ENCODE measurements at places on chromosomes 6 and 20. TPM values are rescaled to one million over a fixed set of nuclear protein-coding genes. Genes with fewer than 3 reads are reported as not detected.

- no peak for DNase-seq
Measured at GRCh38 chr6:82467338-82467737, 103.7 kb downstream of the TPBG start.

GRCh38 chr6:36430351-36430750 lies 12.3 kb downstream of the PXT1 start:
- DNase-seq = no peak

The MEP1A gene
- polyA plus RNA-seq = 0.05 TPM

The RIMS4 gene
- polyA plus RNA-seq = not detected

The CALHM4 gene
- not detected for polyA plus RNA-seq

The RBPJL gene
- not detected for polyA plus RNA-seq

The MTFR2 gene
- polyA plus RNA-seq = 0.79 TPM

GRCh38 chr6:102300350-102300749 lies 906.8 kb downstream of the GRIK2 start:
- DNase-seq = no peak

DNA sequence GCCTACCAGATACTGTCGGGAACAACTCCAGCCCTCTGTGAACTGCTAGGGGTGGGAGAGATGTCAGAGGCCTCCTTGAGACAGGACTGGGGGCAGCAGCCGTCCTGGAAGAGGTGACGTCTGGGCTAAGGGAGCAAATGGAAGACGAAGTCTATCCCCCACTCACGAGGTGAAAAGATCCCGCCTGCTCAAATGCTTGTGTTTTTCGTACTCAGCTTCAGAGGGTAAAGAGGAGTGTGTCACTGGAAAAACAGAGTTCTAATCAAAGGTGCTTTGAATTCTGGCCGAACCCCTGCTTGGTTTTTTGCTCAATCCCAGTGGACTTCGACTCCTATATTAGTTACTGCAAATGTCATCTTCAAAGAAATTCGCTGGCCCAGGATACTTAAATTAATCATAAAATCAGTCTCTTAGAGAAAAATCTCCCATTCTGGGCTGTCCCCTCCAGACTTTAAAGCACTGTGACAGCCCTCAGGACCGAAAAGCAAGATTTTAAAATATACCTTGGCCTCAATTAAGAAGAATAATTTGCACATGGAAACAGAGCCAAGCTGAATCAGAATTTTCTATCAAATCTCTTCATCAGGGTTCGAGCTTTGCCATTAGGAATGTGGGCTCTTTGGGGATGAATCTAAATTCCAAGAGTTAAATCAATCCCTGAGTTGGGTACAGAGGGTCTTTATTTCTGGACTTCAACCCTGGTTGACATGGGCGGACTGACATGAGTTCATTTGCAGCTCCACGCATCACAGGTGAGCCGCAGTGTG lies 61.8 kb upstream of the AFDN start:
- DNase-seq = no peak

The CDH4 gene
- not detected for polyA plus RNA-seq

The TAGAP gene
- 299 TPM for polyA plus RNA-seq

DNA sequence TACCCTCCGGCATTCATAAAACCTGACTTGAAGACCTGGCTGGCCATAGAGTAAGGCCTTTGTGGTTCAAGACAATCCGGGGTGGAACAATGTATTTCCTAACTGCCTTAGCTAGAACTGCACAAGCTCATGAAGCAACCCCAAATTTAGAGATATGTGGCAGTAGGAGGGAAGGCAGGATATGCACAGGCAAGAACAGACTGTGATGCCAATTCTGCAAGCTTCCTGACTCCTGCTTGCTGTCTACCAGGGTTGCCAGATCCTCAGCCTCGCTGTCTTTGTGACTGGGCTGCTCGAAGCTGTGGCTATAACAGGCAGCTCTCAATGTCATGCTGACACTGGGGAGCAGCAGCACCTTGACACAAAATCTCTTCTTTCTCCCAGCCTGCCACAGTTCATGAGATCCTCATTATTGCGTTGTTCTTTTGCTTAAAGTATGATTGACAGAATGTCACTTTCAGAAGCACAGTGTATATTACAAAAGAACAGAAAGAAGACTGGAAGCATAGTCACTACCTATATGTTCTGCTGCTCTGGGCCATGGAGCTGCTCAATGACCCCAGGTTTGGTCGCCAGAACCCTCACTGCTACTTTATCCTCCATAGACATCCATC lies 18.3 kb upstream of the SHLD1 start:
- no peak for DNase-seq

The THBS2 gene
- not detected for polyA plus RNA-seq

GRCh38 chr6:167849846-167850459 lies 23.2 kb downstream of the AFDN start:
- DNase-seq = no peak

The FNDC11 gene
- polyA plus RNA-seq = not detected

- no peak for DNase-seq
Measured at GRCh38 chr20:24497851-24498250, 28.4 kb downstream of the SYNDIG1 start.

DNA sequence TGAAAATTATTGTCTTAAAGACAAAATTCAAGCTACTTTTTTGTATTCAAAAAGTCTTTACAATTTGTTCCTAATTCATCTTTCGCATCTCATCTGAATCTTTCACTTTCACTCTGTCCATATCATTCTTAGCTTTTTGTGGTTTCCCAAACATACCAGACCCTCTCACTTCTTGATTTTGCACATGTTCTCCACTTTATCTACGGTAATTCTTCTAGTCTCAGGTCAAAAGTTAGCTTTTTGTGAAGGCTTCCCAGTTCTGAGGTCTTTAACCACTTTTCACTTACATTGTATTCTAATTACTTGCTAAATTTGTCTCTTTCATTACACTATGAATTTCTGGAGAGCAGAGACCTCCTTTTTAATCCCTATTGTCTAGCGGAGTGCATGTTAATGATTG lies 34.6 kb upstream of the EPHA7 start:
- DNase-seq = no peak

The KCNQ5 gene
- not detected for polyA plus RNA-seq

The MYBL2 gene
- polyA plus RNA-seq = 0.08 TPM

GRCh38 chr6:15033850-15034203 lies 212.0 kb upstream of the JARID2 start:
- no peak for DNase-seq

- DNase-seq = peak; percentile 77
Measured at GRCh38 chr6:137291441-137291840, 72.3 kb upstream of the IFNGR1 start.

The SLC22A3 gene
- polyA plus RNA-seq = not detected

GRCh38 chr20:22827916-22828315 lies 207.2 kb upstream of the SSTR4 start:
- DNase-seq = no peak

GRCh38 chr6:139514819-139515218 lies 140.4 kb upstream of the CITED2 start:
- DNase-seq = no peak

GRCh38 chr6:28315628-28316027 lies 20.3 kb downstream of the ZSCAN31 start:
- no peak for DNase-seq

The ACSS1 gene
- 27.6 TPM for polyA plus RNA-seq

DNA sequence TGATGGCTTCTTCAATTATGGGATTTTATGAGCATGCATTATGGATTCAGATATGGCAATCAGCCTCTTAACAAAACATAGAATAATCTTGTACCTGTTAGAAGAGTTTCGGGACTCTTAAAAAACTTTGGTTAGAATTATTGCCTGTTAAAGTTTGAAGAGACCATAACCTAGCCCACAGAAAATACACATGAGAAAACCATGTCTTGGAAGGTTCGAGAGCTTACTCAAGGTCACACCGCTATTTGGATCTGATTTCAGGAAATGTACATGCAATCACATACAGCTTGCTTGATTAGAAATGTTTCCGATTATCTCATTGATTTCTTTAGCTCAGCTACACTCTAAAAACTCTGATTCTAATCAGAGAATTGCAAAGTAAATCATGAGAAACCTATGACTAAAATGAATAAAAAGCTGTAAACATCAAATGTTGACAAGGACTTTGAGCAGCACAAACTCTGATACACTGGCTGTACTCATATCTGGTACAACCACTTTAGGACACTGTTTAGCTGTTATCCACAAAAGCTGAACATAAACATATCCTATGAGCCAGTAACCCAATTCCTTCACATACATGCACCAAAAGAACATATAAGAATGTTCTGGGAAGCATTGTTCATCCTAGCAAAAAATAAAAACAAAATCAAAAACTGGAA lies 16.3 kb downstream of the STX7 start:
- DNase-seq = no peak

The KHDRBS2 gene
- 0.14 TPM for polyA plus RNA-seq

The TRIM38 gene
- 4.1 TPM for polyA plus RNA-seq
